ENCODE measurements at places on chromosomes 2 and 18. TPM values are rescaled to one million over a fixed set of nuclear protein-coding genes. Genes with fewer than 3 reads are reported as not detected.

IRS1 gene
- total RNA-seq: 18.8 TPM

CCDC178 gene
- not detected for total RNA-seq

MAL gene
- not detected for total RNA-seq

ANKRD62 gene
- total RNA-seq: not detected

LONRF2 gene
- under 0.01 TPM for total RNA-seq

TMEM178A gene
- total RNA-seq: 0.32 TPM

DNA sequence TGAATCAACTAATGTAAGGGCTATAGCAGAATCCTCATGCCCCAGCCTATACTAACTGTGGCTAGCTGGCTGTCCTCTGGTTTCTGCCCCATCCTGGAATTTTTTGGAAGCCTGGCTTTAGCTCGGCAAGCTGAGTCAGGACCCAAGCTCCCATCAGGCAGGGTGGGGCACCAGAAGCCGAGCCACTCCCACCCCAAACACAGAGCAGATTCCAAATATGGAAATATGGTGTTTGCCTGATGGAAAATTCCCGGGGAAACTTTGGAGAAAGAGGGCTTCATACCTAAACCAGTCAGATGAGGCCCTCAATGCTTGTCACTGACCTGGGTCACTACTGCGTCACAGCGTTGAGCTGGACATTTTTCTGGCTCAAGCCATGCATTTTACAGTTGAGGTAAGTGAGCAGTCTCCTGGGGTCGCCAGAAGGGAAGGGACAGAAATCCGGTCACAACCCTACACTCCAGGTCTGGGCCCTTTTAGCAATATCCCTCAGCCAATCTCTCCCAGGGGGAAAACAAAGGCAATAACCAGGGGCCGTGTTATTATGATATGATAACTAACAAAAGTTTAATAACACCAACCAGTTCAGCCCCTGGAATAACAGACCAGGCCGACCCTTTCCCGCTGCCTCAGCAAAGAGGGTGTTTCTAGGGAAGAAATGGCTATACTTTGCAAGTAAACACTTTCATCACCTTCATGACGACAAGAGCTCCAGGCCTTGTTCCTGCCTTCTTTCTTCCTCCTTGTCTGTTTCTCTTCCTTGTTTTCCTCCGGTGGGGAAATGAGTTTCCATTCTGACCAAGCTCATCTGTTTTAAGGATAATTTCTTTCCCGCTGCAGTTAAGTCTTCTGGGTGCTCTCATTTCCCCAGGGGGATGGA, 37.7 kb downstream of the PSD4 start:
- DNase-seq: peak; percentile 87

DNA sequence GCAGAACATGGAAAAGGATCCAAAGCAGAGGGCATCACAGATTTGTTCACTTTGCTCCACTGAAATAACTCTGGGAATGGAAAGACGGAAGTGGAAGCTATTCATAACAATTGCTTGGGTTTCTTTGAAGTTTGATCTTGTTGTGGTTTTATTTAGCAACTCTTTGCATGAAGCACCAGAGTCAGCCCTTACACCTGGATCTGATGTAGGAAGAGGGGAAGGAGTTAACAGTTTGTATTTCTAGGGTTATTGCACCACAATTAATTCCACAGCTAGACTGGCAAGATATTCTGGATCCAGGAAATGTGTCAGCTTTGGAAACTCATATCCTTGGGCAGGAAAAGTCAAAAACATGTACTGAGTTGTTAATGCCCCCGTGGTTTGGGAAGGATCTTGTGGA, 1143.4 kb downstream of the CNTNAP5 start:
- DNase-seq: no peak

DNA sequence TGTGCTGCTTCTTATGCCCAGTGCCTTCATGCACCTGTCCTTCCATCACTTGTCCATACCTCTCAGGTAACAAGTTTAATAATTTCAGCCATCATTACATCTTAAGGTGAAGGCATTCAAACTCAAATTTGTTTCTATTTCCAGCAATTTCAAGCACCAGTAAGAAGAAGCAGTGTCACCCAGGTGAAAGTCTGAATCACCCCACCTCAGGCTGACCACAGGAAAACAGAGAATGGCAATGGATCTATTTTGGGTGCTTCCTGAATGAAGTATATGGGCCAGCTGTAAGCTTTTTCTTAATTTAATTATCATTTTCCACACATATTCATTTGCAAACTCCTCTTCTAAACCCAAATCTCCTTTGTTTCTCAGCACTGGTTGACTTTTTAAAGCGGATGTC, 372.7 kb upstream of the SOX11 start:
- no peak for DNase-seq

DNA sequence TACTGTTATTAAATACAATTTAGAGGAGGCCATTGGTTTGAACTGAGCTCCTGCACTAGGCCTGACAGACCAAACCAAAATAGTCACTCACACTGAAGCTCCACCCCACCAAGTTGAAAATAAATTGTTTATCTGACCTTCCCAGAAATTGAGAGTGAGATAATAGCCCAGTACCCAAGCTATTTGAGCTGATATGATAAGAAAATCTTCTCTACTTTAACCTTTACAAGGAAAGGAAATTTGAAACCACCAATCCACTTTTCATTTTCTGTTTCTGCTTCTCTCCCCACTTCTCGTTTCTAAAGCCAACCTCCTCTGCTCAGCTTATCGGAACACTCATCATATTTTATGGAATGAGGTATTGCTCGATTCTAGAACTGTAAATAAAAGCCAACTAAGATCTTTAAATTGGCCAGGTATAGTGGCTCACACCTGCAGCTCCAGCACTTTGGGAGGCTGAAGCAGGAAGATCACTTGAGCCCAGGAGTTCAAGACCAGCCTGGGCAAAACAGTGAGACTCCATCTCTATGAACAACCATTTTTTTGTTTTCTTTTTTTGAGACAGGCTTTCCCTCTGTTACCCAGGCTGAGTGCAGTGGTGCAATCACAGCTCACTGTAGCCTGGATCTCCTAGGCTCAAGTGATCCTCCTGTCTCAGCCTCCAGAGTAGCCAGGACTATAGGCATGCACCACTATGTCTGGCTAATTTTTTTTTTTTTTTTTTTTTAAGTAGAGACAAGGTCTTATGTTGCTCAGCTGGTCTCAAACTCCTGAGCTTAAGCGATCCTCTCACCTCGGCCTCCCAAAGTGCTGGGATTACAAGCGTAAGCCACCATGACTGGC, 13.3 kb upstream of the GALM start:
- DNase-seq: no peak

DNA sequence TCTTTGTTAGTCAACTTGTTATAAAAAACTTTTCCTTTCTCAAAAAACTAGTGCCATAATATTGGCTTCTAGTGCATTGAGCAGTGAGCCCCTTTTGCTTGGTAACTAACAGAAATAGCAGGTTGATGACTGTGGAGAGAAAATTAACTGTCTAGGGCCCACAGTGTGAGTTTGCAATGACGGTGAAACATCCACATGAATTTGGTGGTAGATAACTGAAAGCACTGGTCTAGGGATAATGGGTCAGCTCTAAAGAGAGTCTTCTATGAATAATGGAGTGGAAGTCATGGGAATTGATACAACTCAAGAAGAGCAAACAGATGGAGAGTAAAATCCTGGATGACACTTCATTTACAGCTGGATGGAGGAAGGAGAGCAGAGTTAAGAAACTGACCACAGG, 245.4 kb downstream of the METTL4 start:
- DNase-seq: no peak

GRCh38 chr2:61770746-61771145, 83.1 kb downstream of the FAM161A start:
- peak; percentile 76 for DNase-seq

- no peak for DNase-seq
These were observed 96.6 kb downstream of the RAPH1 start for GRCh38 chr2:203438528-203438927.

DNA sequence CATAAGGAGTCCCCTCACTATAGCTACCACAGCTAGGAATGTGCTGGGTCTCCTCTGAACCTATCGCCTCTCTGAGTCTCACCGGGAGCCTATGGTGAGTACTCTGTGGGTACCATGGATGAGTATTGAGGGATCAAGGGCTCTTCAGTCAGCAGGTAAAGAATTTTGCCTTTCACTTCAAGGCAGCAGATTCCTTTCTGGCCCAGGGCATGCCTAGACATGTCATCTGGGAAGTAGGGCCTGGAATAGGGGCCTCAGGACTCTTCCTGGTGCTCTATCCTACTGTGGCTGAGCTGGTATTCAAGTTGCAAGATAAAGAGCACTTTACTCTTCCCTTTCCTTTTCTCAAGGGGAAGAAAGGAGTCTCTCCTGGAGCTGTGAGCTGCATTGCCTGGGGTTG, 85.6 kb upstream of the LHCGR start:
- DNase-seq: no peak

GRCh38 chr2:95379371-95379831, 23.1 kb upstream of the FAHD2A start:
- no peak for DNase-seq

DNA sequence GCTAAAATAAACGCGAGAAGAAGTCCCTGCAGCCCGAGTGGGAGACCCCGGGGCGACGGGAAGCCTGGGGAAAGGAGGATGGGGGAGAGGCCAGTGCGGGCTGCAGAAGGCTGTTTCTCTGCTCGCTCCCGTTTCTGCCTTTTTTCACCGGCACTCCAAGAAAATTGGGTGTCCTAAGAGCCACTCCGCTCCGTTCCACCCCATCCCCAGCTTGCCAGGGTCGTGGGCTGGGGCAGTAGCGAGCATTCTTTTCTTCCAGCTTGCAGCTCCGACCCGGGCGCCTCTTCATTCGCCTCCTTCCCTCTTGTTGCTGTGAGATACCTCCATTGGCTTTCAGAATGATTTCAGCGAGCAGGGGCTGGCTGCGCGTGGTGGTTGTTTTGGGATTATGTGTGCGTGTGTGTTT, 1.1 kb downstream of the HOXD3 start:
- DNase-seq: peak; percentile 41

DNA sequence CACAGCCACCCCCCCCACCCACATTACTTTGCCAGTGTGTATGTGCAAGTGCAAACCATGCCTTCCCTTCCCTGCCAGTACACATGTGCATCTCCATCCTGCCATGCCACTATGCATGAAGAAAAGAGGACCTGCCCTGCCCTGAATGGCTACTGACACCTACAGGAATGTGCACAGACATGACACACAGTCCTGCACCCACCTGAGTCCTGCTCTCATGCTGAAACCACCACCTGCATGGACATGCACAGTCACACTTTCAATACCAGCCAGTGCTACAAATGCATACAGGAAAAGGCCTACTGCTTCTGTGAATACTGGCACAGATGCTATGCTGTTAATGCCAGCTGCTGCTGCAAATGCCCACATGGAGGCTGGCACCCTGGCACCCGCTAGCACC, 334.4 kb upstream of the DLGAP1 start:
- no peak for DNase-seq

DNA sequence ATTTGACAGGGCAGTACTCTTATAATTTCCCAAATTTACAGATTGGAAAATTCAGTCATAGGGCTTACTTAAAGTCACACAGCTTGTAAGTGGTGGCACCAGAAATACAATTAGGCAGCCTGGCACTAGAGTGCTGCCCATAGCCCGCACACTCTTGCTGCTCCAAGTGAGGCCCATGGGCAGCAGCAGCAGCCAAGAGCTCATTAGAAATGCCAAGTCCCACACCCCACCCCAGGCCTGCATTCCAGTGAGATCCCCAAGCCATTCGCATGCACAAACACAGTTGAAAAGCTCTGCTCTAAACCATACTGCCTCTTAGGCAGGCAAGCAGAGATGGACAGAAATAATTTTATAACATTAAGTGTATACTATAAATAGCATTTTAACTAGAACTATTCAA, 379.3 kb upstream of the PKDCC start:
- DNase-seq: no peak

- no peak for DNase-seq
These were observed 469.4 kb upstream of the SPRED2 start for GRCh38 chr2:65901756-65902155.

- no peak for DNase-seq
These were observed 129.9 kb downstream of the BCL11A start for GRCh38 chr2:60423505-60423904.

- peak; percentile 94 for DNase-seq
These were observed 95.6 kb downstream of the CAPN13 start for GRCh38 chr2:30711646-30712085.

- no peak for DNase-seq
These were observed 11.1 kb upstream of the CYS1 start for GRCh38 chr2:10091182-10091888.

GRCh38 chr18:58929206-58929605, 64.5 kb downstream of the ZNF532 start:
- no peak for DNase-seq

DNA sequence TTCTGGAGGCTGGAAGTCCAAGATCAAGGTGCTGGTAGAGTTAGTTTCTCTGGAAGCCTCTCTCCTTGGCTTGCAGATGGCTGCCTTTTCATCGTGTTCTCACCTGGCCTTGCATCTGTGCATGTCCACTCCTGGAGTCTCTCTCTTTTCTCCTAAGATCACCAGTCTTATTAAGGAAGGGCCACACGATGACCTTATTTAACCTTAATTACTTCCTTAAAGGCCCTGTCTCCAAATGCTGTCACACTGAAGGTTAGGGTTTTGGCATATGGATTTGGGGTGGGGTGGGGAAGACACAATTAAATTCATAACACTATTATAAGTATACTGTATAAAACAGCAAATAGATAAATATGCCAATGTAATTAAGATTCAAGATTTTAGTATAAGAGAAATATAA, 402.4 kb upstream of the HS6ST1 start:
- no peak for DNase-seq

DNA sequence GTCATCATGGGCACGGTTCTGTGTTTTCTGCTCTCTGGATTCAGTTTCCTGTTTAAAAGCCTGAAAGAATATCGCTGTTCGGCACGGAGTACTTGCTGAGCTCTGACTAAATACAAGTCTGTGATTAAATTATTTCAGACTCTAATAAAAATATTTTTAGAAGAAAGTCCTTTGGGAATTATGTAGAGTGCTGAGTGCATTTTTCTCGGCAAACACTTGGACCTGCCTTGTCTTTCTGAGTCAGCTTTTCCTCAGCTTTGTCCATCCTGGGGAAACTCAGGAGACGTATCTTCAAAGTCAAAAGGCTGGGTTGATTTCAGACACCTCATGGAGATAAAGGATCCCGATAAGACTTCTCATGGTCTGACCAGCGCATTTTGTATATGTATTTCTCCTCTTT, 45.9 kb downstream of the IL1R2 start:
- DNase-seq: peak; percentile 94

DNA sequence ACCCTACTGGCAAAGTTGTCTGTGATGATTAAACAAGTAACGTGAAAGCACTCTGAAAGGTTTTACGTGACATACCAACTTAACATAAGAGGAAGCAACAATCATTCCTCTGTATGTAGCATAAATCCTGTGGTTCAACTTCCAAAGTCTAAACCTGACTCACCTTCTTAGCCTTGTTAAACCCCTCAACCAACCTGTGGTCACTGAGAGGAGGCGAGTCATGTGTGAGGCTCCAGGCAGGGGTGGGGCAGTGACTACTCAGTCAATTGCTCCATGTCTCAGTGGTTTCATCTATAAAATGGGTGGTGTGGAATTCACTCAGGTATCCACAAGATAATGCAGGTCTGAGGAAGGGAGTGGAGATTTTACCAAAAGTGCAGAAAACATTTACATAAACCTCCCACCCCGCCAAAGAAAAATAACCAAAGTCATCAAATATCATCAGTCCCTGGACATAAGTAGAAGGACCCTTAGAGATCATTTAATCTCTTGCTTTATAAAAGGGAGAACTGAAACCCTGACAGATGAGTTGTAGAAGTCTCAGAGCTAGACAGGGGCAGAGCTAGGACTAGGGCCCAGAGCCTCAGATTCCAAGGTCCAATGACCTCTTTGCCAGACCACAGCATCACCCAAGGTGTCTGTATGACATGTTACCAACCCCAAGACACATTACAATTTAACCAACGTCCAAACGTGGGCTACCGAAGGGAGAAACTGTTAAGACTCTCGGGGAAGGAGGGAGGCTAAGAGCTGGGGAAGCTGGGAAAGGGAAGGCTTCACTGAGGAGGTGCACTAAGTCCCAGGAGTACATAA, 3.7 kb upstream of the PCBP1 start:
- DNase-seq: peak; percentile 75
